ENCODE measurements at places on chromosomes 7 and 10. TPM values are rescaled to one million over a fixed set of nuclear protein-coding genes. Genes with fewer than 3 reads are reported as not detected.
A peak's percentile ranks its signal among the peaks of the same experiment; 100 is the strongest.

Gene PPP3CB
- 122 TPM for total RNA-seq

Gene MET
- 65.5 TPM for total RNA-seq

DNA sequence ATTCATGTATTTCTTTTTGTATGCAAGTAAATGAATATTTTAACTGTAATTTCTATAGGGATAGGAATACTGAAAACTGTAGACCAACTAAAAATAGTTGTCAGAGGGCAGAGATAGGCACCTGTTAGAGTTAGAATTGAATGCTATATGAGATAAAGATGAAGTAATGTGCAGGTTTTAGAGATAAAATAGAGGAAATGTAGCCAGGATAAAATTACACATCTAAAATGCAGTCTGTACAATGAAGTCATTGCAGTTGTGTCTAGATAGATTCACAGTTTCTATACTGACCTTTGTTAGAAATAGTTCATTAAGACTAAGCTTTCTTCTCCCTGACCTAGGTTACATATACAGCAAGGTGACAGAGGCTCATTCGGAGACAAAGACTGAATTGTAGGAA is 46.2 kb downstream of the SMNDC1 start:
- DNase-seq: no peak

DNA sequence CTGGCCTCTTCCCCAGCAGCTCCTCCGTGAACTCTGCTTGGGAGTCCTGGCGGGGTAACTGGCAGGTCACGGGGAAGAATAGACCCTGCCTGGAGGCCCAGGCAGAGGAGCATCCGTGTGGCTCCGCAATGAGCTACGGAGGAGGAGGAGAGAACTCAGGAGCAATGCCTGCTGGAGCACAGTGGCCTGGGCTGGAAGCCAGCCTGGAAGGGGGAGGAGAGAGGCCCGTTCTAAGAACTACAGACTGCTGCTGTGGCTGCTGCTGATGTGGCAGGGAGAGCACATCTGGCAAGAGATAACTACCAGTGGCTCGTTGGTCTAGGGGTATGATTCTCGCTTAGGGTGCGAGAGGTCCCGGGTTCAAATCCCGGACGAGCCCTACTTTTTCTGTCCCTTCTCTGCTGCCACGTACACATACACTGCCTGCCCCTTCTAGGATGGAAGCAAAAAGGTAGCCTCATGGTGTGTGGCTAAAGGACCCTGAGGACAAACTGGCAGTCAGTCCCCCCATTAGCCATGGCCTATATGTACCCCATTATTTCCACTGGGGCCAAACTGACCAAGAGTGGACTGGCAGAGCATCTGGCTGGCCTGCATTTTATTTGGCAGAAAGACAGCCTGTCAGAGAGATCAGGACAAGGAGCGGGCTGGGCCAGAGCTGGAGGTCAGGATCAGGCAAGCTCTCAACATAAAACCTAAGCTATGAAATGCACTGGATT is 7.7 kb upstream of the OPN1SW start:
- peak; percentile 51 for DNase-seq

DNA sequence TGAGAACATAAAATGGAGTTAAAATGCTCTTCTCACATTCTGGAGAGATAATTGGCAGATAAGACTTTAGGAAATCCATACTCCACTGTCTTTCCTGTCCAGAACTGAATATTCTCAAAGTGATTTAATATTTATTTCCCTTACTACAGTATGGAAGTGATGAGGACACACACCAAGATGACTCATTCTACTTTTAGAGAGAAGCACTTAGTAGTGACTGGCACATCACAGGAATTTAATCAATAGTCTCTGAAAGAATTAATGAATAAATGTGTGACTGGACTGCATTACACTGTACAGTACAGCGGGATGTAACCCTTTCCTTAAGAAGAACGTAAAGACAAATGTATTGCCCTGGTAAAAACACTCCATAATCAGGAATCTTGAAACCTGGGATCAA is 116.7 kb downstream of the SEMA3E start:
- no peak for DNase-seq

GRCh38 chr7:137287651-137288258 is 55.8 kb downstream of the PTN start:
- no peak for DNase-seq

DNA sequence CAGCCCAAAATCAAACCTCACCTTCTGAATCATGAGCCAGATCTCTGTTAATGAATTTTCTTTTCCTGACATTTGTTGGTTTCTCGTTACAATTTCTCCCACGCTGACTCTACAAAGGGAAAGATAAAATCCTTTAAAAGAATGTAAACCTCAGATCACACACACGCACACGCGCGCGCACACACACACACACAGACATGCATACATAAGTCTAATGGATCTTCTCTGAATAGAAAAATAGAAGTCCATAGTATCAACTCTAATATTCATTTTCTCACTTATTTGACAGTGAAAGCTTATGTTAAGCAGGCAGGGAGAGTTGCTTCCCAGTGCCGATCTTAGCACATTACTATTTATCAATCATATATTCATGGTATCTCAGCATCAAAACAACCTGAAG is 1.4 kb downstream of the ETV1 start:
- no peak for DNase-seq

GRCh38 chr10:3452173-3452626 is 279.6 kb upstream of the PITRM1 start:
- DNase-seq: no peak
